ENCODE measurements at places on chromosomes 16 and 17.
A peak's percentile ranks its signal among the peaks of the same experiment; 100 is the strongest.

- no peak for DNase-seq
Observed at GRCh38 chr16:24935336-24935735, 79.8 kb downstream of the ARHGAP17 start.

GRCh38 chr16:82699711-82700495 lies 73.1 kb downstream of the CDH13 start:
- no peak for DNase-seq

DNA sequence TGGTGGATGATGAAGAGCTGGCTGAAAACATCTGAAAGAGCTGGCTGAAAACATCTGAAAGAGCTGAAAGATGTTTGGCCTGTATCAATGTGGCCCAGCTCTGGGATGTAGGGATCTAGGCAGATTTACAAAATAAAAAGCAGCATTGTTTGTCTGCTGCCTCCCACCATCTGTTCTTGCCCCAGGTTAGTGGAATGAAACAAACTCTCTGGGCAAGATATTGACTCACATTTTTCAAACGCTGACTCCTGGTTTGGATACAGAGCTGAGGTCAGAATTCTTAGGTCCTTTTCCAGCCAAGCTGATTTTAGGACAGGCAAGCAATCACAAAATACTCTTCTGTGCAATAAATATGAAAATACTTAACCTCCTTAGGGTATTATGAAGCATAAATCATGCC lies 139.0 kb downstream of the STX8 start:
- DNase-seq: no peak

DNA sequence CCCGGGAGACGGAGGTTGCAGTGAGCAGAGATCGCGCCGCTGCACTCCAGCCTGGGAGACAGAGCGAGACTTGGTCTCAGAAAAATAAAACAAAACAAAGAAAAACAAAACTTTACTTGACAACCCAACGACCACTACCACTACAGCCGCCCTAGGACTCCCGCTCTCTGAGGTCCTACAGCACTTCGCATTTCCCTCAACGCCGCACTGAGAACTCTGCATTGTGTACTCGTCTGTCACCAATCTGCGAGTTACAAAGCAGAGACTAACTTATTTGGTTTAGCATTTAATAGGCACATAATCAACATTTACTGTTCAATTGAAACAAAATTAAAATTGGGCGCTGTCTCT lies 479 bp upstream of the ZNF207 start:
- DNase-seq: peak; percentile 28

- no peak for DNase-seq
Observed at GRCh38 chr17:10352893-10353292, 19.9 kb downstream of the MYH13 start.

DNA sequence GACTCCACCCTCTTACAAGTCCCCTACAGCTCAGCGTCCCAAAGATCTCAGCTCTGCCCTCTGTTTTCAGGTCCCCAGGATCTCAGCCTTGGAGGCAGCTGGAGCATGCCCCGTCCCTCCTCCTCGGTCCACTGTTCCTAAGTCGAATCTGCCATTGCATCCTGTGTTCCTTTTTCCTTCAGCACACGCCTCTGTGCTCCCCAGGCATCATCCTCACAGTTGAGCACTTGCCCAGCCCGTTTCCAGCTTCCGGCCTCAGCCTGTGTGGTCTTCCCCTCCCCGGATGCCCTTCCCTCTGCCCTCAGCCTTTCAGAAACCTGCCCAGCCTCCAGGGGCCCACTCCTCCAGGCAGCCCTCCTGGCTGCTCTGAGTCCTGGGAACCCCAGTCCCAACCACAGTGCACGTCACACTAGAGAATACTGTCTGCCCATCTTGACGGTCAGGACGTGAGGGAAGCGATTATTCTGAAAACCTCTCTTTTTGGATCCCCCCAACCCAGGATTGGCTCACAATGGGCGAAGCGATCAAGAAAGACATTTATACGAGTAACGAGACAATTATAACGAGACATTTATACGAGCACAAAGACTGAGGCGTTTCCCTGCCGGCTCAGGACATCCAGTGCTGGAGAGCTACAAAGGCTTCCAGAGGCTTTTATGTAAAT lies 41.4 kb downstream of the RPH3AL start:
- no peak for DNase-seq

DNA sequence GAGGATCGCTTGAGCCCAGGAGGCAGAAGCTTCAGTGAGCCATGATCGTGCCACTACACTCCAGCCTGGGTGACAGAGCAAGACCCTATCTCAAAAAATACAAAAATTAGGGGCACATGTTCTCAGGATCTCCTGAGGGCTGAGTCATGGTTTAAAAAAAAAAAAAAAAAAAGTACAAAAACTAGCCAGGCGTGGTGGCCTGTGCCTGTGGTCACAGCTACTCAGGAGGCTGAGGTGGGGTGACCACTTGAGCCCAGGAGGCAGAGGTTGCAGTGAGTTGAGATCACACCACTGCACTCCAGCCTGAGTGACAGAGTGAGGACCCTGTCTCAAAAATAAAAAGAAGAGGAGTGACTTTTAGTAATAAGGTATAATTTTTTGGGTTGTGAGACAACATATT lies 16.9 kb downstream of the BLMH start:
- no peak for DNase-seq

- no peak for DNase-seq
Observed at GRCh38 chr17:50172130-50172529, 6.3 kb downstream of the SGCA start.

DNA sequence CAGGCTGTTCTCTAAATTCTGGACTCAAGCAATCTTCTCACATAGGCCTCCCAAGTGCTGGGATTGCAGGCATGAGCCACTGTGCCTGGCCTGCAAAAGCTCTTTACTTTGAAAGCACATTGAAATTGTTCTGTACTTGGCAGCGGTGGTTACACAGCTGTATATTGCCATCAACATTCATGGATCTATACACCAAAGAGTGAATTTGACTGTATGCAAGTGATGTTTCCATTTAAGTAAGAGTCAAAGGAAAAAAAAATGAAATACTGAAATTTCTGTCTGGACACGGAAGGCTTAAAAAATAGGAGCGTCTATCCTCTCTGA lies 450.6 kb upstream of the PSMD7 start:
- DNase-seq: no peak

- DNase-seq: no peak
Observed at GRCh38 chr17:49574323-49574781, 1.3 kb upstream of the NXPH3 start.

DNA sequence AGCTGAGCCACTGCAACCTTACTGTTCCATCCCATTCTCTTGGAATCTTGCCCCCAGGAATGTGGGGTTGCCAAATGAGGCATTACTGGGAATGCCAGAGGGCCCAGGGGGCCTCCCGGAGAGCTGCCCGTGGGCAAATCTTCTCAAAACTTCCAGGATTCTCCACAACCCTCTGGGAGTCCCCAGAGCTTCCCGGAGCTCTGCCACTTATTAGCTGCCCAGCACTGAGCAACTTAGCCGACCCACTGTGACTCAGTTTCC lies 306.0 kb downstream of the FOXL1 start:
- no peak for DNase-seq

GRCh38 chr16:4038448-4038847 lies 77.8 kb downstream of the ADCY9 start:
- no peak for DNase-seq

GRCh38 chr16:48310908-48311641 lies 63.7 kb upstream of the ABCC11 start:
- DNase-seq: no peak

DNA sequence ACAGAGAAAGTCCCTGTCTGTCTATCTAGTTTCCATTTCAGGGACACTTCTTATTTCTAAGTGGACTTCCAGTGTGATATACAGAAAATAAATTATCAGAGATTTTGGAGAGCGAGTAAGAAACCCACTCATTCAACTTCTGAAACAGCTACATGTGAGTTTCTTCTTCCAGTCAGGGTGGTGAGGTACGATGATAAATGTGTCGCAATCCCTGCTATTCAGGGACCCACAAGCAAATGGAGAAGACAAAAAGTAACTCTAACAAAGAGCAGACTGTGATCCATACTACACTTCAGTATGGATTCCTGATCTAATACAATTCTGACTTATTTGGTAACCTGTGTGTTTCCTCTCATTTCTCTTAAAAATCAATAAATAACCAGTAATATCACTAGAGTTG lies 16.8 kb downstream of the CNTNAP4 start:
- DNase-seq: no peak

DNA sequence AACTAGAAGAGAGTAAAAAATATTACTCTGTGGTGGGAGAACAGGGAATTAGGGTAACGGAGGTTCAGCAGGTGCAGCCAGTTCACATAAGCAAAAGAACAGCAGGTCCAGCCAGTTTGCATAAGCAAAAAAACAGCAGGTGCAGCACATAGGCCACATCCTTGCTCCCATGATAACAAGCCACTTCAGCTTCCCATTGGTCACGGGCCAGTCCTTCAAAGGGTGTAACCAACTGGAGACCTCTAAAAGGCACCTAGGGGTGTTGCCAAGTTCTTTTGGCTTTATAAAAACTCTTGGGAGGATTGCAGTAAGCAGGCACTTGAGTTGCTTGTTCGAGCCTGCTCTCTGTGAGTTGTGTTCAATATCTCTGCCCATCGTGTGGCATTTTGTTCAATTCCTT lies 488.1 kb downstream of the XYLT1 start:
- DNase-seq: no peak

GRCh38 chr16:81562174-81562849 lies 117.7 kb downstream of the CMIP start:
- DNase-seq: no peak

DNA sequence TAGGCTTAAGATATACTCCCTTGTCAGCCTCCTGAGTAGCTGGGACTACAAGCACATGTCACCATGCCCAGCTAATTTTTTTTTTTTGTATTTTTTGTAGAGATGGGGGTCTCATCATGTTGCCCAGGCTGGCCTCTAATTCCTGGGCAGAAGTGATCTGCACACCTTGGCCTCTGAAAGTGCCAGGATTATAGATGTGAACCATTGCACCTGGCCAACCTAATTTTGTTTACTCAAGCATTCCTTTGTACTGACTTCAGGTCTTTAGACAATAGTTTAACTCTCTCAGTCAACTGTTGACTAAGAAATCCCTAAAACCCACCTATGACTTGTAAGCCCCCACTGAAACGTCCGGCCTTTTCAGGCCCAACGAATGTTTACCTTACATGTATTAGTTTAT lies 628.3 kb upstream of the CDH8 start:
- DNase-seq: no peak

DNA sequence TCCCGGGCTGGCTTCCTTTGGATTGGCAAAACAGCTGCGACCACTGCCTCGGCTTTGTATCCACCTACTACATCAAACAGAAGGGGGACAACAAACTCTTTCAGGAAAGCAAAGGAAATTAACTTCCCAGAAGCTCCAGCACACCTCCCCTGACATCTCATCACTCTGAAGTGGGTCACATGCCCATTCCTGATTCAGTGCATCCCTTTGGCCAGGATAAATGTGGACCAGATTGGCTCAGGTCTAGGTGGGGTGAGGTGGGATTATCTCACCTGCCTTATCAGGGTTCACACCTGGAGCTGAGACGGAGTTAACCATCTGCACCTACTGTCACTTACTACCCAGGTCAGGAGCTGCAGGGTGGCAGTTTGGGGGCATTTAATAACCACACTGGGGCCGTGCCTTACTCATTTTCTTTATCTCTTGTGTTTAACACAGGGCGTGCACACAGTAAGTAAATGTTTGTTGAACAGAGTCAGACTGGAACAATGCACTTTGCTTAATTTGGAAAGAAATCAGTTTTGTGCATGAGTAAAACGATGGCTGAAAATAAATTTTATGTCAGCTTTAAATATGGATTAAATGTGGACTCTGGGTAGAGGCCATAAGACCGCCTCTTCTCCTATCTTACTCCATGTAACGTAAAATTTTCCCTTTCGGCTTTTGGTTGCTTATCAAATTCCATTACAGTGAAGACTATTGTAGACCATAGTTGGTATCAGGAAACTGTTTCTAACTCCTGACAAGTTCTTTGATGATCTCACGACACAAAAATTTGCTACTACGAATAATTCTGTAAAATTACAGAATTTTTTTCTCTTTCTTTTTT lies 36.0 kb downstream of the IQCK start:
- DNase-seq: no peak

- peak; percentile 31 for DNase-seq
Observed at GRCh38 chr16:4529085-4530060, 9.2 kb downstream of the CDIP1 start.

DNA sequence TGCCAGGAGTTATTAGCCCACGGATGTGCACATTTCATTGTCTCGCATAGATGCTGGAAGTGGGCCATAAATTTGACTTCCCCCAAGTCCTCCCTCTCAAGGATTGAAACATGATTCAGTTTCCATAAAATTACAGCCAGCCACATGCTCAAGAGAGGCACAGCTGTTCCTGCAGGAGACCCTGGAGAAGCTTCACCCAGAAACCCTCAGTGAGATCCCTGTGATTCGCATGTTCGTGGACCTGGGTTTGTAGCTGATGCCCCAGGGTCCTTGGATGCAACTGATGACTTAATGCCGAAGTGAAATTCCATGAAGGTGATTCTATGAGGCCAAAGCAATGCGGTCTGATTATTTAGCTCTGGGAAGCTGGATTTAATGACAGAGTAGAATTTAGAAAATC lies 24.7 kb upstream of the AQP8 start:
- no peak for DNase-seq

- no peak for DNase-seq
Observed at GRCh38 chr16:19182481-19182880, 14.4 kb downstream of the SYT17 start.

DNA sequence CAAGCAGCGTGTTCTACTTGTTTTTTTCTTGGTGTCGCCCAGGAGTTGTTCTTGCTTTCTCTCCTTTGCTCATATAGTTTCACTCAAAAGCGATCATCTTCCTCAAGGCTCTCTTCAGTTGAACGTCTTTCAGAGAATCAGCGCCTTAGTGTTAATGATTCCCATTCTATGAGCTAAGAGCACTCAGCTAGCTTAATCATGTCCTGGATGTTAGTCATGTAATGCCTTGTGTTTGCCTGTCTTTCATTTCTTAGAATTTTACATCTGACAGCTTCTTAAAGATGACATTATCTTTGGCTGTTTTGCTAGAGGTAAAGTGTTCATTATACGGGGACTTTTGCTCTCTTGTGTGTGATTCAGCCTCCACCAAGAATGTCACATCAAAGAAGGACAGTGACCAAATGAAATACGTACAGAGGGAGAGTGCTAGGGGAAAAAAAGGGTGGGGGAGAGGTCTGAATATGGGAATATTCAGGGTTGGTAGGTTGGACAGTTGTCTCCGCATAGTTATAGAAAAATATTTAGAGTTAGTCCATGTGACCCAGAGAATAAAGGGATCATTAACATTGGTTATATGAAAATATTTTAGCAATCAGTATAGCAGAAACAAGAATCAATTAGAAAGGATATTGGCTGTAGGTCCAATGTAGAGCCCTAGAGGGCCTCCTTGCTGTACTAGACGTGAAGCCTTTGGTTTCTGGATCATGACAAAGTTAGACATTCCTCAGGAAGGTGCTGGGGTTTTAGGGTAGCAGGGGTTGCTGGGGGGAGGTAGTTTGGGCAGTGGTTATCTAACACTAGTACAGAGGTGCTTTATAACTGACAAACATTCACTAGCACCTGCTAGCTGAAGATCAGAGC lies 31.9 kb upstream of the ANKFN1 start:
- no peak for DNase-seq
